Activated T-cell treated with anti-CD3 and anti-CD28 coated beads for 24 hours (primary cell): ENCODE measurements at places on chromosomes 6 and 20.

- peak; percentile 40 for DNase-seq
These were observed 26.9 kb downstream of the SPATA2 start for GRCh38 chr20:49888212-49889000.

GRCh38 chr6:149319422-149319821, 1.9 kb downstream of the TAB2 start:
- DNase-seq, result no peak

GRCh38 chr6:111175109-111175508, 87.8 kb downstream of the SLC16A10 start:
- DNase-seq, result no peak

- no peak for DNase-seq
These were observed 161.5 kb upstream of the POU3F2 start for GRCh38 chr6:98672681-98673475.

- no peak for DNase-seq
These were observed 166.8 kb upstream of the GRIK2 start for GRCh38 chr6:101226677-101227135.

DNA sequence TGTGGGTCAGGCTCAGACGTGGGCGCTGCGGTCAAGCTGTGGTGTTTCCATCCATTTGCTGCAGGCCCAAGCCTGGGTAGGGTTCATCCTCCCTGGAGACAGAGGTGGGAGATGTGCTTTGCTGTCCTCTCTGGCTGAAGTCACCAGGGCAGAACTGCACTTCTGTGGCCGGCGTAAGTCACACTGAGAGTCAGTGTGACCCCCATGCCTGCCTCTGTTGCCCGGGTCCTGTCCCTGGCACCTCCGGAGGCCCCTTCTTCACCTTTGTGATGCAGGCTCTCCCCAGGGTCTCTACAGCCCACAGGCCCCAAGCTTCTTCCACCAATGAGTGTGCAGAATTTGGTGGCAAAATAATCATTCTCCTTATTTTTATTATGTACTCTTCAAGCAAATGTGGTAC, 53.8 kb upstream of the DACT2 start:
- DNase-seq, result no peak

DNA sequence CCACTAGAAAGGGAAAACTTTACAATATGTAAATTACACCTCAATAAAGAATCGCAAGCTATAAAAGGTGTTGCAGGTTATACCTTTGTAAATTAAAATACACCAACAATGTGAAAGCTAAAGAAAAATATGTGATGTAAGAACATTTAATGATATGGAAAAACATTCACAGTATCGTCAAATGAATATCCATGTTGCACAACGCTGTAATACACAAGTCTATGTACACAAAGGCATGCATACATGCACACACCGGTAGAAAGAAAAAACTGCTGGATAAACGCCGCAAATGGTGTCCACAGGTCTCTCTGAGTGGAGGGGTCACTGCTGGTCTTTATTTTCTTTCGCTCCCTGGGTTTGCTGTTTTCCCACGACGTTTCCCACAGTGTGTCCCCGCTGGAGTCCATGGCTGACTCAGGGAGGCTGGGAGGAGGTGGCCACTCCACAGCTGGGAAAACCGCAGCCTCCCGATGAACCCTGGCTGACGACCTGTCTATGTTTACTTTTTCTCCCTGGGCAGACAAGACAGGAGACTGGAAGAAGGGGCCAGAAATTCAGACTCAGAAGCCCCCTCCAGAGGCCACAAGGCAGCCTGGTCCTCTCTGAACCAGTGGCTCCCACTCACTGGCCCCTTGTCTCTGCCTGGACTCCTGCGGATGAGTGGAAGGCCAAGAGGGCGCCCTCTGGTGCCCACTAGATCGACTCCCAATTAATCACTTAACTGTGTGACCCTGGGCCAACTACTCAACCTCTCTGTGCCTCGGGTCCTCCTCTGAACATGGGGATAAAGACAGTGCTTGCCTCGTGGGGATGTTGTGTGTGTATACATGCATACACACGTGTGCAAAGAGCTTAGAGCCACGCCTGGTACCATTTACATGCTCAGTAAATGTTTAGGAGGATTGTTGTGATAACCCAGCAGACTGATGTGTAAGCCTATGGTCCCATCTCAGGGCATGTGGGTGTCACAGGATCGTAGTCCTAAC, 12.8 kb upstream of the BPI start:
- DNase-seq, result no peak

DNA sequence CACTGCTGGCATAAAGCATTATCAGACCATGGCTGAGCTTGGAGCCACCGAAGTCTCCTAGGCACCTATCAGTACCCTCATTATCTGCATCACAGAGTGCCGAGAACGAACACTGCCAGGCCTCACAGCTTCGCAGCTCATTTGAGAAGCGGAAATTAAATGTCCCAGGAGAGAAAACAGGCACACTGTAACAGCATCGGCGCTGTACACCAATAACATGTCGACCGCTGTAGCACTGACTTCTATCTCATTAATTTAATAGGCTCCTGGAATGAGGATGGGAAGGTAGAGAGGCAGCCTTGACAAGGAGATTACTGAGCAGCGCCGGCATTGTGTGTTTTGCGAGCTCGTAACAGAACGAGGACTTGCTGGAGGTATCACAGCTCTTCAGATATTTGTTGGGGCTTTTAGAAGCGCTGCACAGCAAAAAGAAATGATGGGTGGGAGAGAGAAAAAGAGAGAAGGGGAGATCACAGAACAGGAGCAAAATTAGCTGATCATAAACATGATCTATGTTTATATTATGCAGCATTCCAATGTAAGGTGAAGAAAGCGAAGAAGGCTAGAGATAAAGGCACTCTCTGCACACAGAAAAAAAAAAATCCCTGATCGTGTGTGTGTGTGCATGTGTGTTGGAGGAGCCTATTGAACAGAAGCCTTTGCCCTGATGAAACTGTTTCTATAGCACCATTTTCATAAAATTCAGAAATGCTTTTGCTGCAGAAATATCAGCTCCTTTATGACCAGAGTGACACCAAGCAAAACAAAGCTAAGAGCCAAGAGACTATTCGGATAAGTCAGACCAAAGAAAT, 29.2 kb downstream of the ID4 start:
- DNase-seq, result no peak

DNA sequence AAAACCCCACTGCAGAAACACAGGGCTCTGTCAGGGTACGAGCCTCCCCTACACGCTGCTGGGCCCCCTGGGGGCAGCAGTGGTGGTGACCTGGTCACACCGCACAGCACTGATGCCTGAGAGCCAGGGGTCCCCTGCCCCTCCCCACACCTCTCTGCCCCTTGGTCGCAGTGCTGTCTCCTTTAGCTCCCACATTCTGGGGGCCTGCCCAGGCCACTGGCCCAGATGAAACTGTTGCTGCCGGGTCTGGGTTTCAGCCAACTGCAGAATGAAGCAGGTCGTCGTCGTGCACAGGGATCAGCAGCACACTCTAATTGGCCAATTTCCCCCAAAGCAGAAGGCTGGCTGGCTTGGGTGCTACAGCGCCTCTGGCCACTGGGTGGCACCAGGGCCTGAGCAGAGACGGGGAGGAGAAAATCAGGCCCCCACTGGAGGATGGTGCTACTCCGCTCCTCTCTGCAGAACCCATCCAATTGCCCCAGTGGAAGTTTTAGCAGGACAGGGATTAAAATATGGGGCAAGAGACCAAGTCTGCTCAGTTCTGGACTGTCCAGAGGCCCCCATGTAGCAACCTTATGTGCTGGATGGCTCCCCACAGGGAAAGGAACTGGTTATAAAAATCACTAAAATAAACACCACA, 26.1 kb downstream of the DIDO1 start:
- peak; percentile 68 for DNase-seq

- no peak for DNase-seq
These were observed 1.1 kb downstream of the NDRG3 start for GRCh38 chr20:36744764-36745191.
